ENCODE measurements at places on chromosomes 1 and 21.

DNA sequence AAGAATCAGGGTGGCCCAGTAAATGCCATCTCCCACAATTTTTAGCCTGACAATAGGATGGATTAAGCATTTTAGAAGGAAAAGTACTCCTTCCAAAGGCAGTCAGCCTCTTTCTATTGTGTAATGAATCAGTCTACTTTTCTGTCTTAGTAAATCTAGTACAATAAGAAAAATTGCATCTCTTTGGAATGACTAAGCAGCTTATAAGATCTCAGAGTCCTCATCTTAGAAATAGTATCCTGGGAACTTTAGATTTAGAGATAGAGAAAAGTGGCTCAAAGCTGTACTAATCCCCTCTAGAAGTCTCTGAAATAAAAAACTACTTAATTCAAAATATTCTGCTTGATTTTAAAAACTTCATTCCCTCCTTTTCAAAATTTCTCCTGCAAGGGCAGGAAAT is 81.4 kb downstream of the SLC44A5 start:
- DNase-seq: no peak

DNA sequence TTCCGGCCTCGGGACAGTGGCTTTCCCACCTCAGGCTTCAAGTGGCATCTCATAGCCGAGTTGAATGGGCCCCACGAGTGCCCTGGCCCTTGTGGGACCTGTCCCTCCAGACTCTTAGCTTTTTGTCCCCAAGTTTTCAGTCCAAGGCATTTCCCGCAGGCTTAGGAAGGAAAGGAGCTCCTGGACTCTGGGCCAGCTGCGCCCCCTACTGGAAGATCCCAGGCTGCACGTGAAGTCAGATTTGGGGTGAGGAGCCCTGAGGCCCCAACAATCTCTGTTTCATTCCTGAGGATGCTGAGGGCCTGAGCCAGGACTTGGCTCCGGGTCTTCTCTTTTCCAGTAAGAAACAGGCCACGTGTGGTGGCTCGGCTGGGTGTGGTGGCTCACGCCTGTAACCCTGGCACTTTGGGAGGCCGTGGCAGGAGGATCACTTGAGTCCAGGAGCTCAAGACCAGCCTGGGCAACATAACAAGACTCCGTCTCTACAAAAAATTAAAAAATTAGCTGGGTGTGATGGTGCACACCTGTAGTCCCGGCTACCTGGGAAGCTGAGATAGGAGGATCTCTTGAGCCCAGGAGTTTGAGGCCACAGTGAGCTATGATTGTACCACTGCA is 67.4 kb downstream of the ARHGEF10L start:
- DNase-seq: no peak

- no peak for DNase-seq
These were observed 35.8 kb downstream of the PAX7 start for GRCh38 chr1:18666317-18666920.

DNA sequence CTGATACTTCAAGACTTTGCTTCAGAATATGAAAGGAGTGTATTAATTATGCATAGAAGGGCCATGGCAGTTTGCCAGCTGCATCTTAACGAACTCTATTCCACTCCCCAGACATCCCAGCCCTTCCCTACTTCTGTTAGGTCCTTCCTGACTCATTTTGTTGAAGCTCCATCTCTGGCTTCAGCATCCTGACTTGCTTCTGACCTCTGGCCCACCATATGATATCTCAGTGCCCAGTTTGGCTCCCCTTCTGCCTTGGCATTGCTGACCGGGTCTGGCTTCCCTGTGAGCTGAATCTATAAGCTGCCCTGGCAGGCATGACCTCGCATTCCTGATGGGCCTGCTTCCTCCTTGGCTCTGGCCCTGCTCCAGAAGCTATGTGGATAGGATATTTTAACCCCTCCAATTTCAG is 27.6 kb upstream of the ARHGAP29 start:
- DNase-seq: no peak

DNA sequence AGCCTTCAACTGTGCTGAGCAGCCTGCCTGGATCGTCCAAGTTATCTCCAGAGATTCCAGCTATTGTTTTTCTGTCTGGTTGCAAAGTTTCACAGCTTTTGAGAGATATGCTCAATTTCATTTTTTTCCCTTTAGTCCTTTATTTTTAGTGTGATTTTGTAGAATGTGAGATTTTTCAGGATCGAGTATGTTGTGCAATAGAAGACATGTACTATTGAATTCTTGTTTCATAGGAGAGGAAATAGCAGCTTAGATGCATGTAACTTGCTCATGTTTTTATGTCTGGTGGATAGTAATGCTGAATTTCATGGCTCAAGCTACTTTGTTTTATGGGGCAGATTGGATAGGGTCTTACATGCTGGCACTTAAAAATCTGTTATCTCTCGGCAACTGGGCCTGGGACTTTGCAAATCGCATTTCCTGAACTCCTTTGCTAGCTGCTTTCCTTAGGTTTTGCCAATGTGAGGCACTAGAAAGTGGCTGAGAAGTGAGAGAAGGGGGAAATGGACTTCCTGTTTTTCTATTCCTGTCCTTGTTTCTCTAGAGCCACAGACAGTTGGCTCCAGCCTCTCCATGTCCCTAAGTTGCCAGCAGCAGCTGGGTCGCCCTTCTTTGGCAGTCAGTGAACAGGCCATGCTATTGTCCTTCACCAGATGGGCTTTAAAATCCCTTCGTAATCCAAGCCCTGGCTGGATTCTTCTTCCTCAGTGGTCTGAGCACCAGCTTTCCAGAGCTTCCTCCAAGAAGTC is 101.4 kb upstream of the PDE4B start:
- no peak for DNase-seq

GRCh38 chr21:25409978-25410377 is 197.3 kb downstream of the MRPL39 start:
- no peak for DNase-seq

GRCh38 chr1:13761883-13762282 is 61.9 kb downstream of the PRDM2 start:
- DNase-seq: no peak

DNA sequence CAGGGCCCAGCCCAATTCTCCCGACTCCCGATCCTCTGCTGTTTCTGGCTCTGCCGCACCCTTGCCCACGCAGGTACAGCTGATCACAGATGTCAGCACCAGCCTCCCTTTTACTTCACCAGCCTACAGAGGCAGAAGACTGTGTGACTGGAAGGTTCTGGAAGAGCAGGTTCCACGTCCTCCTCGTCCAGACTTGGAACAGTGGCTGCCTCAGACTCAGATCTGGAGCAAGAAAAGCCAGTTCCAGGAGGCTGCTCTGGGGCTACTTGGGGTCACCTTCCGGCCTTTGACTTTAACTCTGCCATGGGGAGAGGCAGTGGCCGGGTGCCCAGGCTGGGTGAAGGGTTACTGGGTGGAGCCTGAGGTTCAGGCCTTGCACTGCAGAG is 16.1 kb upstream of the KLHDC7A start:
- DNase-seq: no peak

GRCh38 chr1:52906135-52906603 is 15.4 kb downstream of the ECHDC2 start:
- no peak for DNase-seq

DNA sequence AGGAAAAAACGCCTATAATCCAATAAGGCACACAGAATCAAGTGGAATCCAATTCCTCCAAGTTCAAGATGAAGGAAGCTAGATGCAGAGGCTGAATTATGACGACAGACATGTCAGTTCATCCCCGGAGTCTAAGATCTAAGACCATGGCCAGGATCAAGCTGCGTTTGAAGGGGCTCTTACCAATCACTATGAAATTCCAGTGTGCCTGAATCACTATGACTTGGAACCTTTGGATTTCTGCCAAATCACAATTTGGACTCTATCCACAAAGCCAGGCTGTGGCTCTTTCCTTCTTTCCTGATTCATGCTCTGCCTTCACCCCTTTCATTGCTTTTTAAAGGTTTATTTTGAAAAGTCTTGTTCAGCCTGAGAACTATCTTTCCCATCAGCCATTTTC is 17.1 kb downstream of the OLIG2 start:
- DNase-seq: no peak

DNA sequence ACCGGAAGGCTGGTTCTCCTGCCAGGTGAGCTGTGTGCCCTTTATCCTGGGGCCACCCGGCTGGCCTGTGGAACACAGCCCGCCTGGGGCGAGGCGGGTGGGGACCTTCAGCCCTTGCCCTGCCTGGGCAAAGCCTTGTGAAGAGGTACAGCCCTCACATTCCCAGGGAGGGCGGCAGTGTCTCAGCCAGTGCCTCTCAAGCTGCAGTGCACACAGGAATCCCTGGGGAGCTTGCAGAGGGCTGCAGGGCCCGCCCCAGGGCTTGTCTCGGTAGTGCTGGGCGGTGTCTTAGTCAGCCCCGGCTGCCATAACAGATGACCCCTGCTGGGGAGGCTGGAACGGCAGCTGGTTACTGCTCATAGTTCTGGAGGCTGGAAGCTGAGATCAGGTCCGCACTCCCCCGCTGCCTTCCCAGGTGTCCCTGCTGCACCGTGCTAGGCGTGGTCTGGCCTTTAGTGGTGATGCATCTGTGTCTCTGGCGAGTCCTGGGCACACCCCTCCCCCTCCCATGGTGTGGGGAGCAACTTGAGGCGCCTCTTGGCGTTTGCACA is 12.6 kb downstream of the DFFB start:
- DNase-seq: no peak

- no peak for DNase-seq
These were observed 26.3 kb upstream of the IL20 start for GRCh38 chr1:206839006-206839560.

DNA sequence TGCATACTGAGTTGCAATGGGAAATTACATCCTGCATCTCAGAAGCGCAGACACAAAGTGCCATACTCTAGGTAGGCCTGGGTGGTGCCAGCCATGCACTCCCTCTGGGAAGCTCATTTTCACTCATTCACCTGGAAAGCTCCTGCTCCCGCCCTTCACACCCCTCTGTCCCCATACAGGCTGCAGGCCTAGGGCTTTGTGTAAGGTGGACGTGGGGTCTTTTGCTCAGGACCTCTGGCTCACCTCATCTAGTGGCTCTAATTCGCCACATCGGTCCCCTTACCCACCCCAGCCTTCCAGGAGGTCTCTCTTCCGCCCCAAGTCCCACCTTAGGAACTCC is 751 bp downstream of the MRPS15 start:
- DNase-seq: no peak

DNA sequence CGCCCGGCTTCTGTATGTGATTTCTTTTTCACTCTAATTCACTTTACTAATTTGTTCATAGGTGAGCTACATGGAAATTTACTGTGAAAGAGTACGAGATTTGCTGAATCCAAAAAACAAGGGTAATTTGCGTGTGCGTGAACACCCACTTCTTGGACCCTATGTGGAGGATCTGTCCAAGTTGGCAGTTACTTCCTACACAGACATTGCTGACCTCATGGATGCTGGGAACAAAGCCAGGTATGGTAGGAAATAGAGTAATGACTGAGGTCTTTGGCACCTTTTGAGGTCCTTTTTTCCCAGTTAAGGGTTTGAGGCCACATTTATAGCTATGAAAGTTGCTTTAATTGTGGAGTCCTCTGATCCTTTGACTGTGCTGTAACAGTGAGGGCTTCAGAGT is 56.9 kb downstream of the KIF1B start:
- DNase-seq: no peak

GRCh38 chr1:22815043-22815365 is 104.4 kb downstream of the EPHB2 start:
- DNase-seq: no peak

GRCh38 chr1:224773646-224774045 is 155.8 kb upstream of the DNAH14 start:
- no peak for DNase-seq

DNA sequence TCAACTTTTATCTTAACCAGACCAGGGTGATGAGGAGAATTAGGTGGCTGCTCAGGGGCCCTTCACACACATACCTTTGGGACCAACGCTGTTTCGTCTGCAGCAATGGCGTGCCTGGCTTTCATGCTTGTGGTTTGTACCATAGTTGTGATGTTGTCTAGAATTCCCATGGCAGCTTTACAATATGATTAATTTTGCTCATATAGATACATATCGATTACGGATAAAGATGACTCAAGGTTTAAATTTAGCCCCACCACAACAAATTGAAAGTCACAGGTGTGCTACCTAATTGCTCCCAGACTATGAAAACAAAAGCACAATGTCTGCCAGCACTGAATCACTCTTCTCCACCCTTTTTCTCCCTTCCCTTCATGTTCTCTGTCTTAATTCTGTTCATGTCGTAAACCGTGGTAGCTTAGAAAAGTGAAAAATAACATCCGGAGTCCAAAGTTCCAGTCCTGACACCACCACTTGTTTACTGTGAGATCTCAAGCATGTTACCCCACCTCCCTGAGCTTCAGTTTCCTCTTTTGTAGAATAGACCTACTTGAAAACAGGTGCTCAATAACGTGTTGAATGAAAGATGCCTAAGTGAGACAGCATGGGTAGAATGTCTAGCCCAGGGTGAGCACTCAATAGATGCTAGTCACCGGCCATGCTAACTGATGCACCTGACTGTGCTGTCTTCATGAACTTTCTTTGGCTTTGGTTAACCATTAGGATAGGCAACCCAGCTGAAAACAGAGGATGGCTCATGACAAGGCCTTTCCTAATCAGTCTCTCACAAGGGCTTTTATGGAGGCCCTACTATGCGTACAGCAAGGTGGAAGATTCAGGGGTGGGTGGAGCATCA is 22.1 kb upstream of the JUN start:
- DNase-seq: no peak

- DNase-seq: no peak
These were observed 193.0 kb downstream of the URB2 start for GRCh38 chr1:229819091-229819490.

DNA sequence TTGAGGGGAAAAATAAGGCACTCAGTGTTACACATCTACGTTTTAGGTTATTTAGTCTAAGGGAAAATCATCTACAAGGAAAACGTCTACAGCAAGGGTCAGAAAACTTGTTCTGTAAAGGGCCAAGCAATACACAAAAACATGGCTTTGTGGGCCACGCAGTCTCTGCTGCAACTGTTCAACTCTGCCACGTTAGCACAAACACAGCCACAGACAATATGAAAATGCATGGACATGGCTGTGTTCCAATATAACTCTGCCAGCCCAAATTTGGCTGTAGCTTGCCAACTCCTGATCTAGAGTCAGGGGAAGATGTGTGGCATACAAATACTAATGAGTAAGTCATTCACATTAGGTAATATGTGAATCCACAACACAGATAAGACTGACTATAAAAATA is 40.7 kb downstream of the COA6 start:
- no peak for DNase-seq

DNA sequence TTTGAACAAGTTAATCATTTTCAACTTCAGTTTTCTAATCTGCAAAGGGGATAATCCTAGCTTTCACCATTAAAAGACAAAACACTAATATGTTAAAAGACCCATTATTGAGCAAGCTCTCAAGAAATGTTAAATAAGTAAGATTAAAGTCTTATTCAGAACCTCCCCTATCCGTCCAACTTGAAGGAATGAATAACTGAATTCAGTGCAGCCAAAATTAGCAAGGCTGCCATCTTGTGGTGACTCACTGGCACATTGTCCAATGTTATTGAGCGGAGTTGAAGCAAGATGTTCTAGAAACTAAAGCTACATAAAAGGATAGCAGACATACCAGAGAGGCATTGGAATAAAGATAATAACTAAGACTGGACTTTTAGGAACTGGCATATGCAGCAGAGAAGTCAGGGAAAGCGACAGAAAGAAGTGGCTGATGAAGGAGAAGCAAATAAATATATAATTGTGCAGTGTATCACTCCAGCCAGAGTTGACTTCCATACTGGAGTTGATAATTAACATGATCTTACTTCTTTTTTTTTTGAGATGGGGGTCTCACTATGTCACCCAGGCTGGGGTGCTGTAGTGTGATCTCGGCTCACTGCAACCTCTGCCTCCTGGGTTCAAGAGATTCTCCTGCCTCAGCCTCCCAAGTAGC is 8.2 kb upstream of the CAP1 start:
- DNase-seq: no peak

GRCh38 chr1:89706700-89707012 is 73.7 kb downstream of the LRRC8C start:
- DNase-seq: no peak

- DNase-seq: no peak
These were observed 368.4 kb upstream of the GREM2 start for GRCh38 chr1:240980342-240980741.

Data from stimulated activated CD4-positive, alpha-beta T cell treated with anti-CD3 and anti-CD28 coated beads, Interleukin-1b, Interleukin-23, amount 100 ng/mL, for 1 hour (primary cell).